Stimulated activated CD4-positive, alpha-beta T cell treated with anti-CD3 and anti-CD28 coated beads, Interleukin-1b, Interleukin-23, amount 100 ng/mL, for 1 hour (primary cell): ENCODE measurements at places on chromosomes 7 and 10.

DNA sequence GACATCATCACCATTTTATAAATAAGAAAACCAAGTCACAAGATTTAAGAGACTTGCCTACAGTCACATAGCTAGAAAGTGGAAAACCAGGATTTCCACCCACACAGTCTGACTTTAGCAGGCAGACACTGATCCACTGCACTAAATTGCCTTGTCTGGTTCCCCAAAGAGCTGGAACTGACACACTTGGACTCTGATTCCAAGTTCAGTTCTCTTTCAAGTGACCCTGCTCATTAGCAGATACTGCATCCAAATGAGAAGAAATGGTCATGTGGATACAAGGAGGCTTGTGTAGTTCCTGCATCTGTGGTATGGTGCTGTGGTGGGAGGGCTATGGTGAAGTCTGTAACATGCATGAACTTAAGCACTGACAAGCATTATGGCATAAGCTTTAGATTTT lies 180.1 kb upstream of the MKLN1 start:
- no peak for DNase-seq

GRCh38 chr7:117669818-117670217 lies 190.0 kb downstream of the CFTR start:
- no peak for DNase-seq

- DNase-seq = no peak
Measured at GRCh38 chr7:24756545-24757352, 515 bp downstream of the GSDME start.

GRCh38 chr7:152760854-152761748 lies 1.5 kb downstream of the ACTR3B start:
- DNase-seq = no peak

- DNase-seq = no peak
Measured at GRCh38 chr10:113225903-113226302, 275.9 kb downstream of the TCF7L2 start.

GRCh38 chr7:50564171-50564570 lies 1.0 kb downstream of the DDC start:
- DNase-seq = no peak

DNA sequence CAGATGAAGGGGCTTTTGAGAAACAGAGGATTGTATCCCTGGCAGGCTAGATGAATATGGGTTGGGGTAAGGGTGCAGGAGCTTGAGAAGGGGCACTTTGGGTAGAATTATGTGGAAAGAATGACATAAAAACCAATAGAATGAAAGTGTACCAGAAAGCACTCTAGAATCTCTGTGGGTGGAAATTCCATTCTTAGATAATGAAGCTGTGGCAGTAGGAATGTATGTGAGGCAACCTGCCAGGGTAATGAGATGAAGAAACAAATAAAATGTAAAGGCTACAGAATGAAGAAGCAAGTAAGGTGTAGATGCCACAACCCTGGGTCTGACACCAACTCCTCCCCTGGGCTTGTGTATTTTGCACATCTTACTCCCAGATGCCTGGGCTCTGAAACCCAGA lies 16.8 kb downstream of the NOBOX start:
- DNase-seq = no peak

DNA sequence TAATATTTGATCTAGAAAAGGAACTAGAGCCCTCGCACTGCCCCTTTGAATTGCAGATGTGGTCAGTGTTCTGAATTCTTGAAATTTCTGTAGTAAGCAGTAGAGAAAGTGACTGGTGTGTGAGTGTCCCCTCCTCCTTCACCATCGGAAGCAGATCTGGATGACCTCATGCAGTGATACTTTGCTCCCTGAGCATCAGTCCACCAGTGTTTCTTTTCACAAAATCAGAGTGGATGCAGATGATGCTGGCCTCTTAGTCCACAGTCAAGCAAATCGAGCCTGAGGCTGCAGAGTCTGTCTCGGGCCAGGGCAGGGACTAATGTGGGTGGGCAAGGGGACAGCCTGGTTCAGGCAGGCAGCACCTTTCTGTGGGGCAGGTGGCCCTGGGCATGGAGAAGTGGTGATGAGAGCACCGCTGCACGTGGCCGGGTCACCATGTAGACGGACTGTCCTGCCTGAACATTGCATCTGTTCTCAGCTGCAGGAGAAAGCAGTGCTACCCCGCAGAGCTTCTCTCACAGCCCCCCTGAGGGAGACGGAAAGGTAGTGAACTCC lies 5.4 kb downstream of the INSIG1 start:
- no peak for DNase-seq

GRCh38 chr10:499991-500390 lies 189.5 kb downstream of the DIP2C start:
- DNase-seq = no peak

GRCh38 chr7:77908664-77909063 lies 110.1 kb downstream of the PHTF2 start:
- DNase-seq = no peak

- no peak for DNase-seq
Measured at GRCh38 chr10:14253711-14254110, 77.0 kb downstream of the FRMD4A start.

- no peak for DNase-seq
Measured at GRCh38 chr10:77043420-77043763, 594.2 kb downstream of the KCNMA1 start.

GRCh38 chr7:111510584-111511378 lies 51.5 kb downstream of the IMMP2L start:
- no peak for DNase-seq

- DNase-seq = no peak
Measured at GRCh38 chr7:2208712-2209111, 24.0 kb downstream of the MAD1L1 start.

- DNase-seq = no peak
Measured at GRCh38 chr10:2978111-2978510, 89.2 kb upstream of the PFKP start.

GRCh38 chr10:58341947-58342346 lies 7.1 kb downstream of the UBE2D1 start:
- no peak for DNase-seq

DNA sequence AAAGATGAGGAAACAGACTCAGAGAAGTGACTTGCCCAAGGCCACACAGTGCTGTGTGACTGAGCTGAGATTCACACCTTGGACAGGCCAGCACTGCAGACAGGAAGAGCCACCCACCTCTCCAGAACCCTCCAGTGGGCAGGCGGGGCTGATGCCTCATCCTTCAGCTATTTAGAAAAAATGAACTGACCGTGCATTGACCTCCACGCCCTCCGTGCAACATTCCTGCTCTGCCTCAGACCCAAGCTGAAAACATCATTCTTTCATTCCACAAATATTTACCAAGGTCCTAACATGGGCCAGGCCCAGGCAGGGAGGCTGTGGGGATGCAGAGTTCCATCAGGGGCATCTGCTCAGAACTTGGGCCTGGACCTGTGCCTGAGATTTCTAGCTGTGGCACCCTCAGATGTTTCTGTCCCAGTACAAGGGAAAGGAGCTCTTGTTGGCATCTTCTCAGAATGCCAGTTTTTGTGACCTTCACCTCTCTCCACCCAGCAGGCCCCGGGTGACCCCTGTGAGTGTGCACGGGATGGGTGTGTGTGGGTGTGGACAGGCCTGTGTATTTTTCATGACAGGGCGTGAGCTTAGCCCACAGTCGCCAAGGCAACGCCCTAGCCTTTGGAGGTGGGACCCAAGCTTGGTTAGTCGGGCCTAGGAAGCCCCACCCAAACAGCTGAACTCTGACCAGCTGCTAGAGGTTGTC lies 6.5 kb downstream of the VSIR start:
- no peak for DNase-seq

GRCh38 chr7:18798088-18798906 lies 302.7 kb downstream of the HDAC9 start:
- no peak for DNase-seq
